ENCODE measurements at places on chromosomes 2 and 18. TPM values are rescaled to one million over a fixed set of nuclear protein-coding genes. Genes with fewer than 3 reads are reported as not detected.

Gene FAP
- not detected for total RNA-seq

Gene SCN9A
- total RNA-seq, result 4.8 TPM

Gene CCDC85A
- 0.12 TPM for total RNA-seq

Gene FLACC1
- total RNA-seq, result not detected

Gene DHRS9
- total RNA-seq, result 3.5 TPM

Gene CFAP65
- total RNA-seq, result 0.11 TPM

Gene VAPA
- 224 TPM for total RNA-seq

Gene EIF2AK2
- 19.6 TPM for total RNA-seq

Gene SPEG
- 10.2 TPM for total RNA-seq

Gene TUBA3E
- total RNA-seq, result 0.78 TPM

Gene PEX13
- total RNA-seq, result 18.2 TPM

Gene FEV
- total RNA-seq, result not detected

Gene CD8B
- not detected for total RNA-seq

Gene LRRC30
- not detected for total RNA-seq

Gene OBSL1
- total RNA-seq, result 26.1 TPM

Gene RPRM
- 0.09 TPM for total RNA-seq

Gene REG3A
- total RNA-seq, result not detected

Gene ABCA12
- total RNA-seq, result 0.25 TPM

Gene AMER3
- not detected for total RNA-seq

Gene EFR3B
- total RNA-seq, result 12.7 TPM

Gene PSD4
- 10.9 TPM for total RNA-seq

Gene ANKRD62
- total RNA-seq, result not detected

Gene DSC3
- 1.2 TPM for total RNA-seq

Gene TMEM37
- 1.5 TPM for total RNA-seq

Gene ERMN
- not detected for total RNA-seq

Gene ZNF513
- total RNA-seq, result 14.5 TPM

Gene DES
- 0.18 TPM for total RNA-seq

Gene AKAIN1
- total RNA-seq, result not detected

Gene RAPGEF4
- 0.26 TPM for total RNA-seq

Gene DSG1
- total RNA-seq, result not detected

Gene VWC2L
- total RNA-seq, result not detected

Gene RELCH
- total RNA-seq, result 13.2 TPM

Gene BCL2
- 0.40 TPM for total RNA-seq

Gene GATA6
- 1.6 TPM for total RNA-seq

Gene TTN
- 0.01 TPM for total RNA-seq

Gene ALKAL2
- not detected for total RNA-seq

Gene RUFY4
- total RNA-seq, result not detected

Gene MRO
- total RNA-seq, result 0.24 TPM

Gene DOK1
- total RNA-seq, result 4.6 TPM

Gene UGT1A10
- 0.18 TPM for total RNA-seq

Gene EFHD1
- total RNA-seq, result 1.8 TPM

Gene SNORC
- 7.9 TPM for total RNA-seq

Gene CNRIP1
- 2.3 TPM for total RNA-seq

Gene KCNJ3
- not detected for total RNA-seq

Gene HAAO
- total RNA-seq, result not detected

Gene ZNF397
- total RNA-seq, result 4.2 TPM

Gene AGXT
- not detected for total RNA-seq
